ENCODE measurements at places on chromosomes 3 and 15.

- no peak for DNase-seq
These were observed 11.3 kb downstream of the SELENOS start for GRCh38 chr15:101266034-101266433.

DNA sequence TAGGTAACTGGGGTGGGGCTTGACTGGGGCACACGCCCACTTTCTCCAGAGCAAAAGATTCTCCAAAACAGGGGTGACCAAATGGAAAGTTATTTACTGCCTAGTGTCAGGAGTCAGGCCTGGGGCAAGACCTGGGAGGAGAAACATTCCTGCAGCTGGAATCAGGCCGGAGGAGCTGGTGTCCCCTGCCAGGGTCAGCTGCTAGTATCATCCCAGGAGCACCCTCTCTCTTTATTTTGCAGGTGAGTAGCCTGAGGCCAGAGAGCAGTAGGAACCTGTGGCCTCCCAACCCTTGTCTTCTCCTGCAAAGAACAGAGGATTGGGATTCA lies 32.9 kb downstream of the DNAJB8 start:
- no peak for DNase-seq

- no peak for DNase-seq
These were observed 435.9 kb downstream of the NR2F2 start for GRCh38 chr15:96766366-96766765.

GRCh38 chr3:66451766-66452165 lies 49.1 kb downstream of the LRIG1 start:
- no peak for DNase-seq

DNA sequence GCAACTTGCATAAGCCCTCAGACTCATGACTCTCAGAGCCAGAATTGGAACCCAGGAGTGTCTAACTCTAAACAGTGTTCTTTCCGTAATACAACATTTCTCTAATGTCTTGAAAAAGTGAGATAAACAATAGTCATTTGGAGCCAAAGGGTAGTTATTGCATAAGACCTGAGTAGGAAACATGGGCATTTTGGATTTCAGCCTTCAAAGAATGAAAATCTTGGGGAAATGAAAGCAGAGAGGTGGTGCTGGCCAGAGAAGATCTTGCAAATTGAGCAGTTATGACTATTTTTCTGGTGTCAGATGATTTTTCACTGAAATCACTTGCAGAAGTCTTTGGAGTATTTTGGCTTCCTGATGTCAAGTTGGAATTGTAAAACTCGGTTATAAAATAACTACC lies 379.4 kb downstream of the DIPK2A start:
- no peak for DNase-seq

DNA sequence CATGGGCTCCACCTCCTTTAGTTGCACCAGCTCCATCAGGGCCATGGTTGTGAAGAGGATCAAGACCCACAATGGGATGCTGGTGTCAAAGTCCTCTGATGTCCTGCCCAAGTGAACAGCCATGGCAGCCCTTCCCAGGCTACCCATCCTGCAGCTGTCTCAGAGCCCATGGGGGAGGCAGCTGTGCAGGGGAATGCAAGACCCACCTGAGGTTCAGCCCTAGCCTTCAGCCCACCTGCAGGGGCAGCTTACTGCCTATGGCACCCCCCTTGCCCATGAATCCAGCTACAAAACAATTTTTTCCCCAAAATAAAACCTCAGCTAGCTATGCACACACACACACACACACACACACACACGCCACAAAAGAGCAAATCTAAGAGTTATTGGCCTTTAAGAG lies 48.2 kb upstream of the POU1F1 start:
- no peak for DNase-seq

GRCh38 chr15:91561371-91562100 lies 292.0 kb upstream of the SLCO3A1 start:
- DNase-seq, result no peak

DNA sequence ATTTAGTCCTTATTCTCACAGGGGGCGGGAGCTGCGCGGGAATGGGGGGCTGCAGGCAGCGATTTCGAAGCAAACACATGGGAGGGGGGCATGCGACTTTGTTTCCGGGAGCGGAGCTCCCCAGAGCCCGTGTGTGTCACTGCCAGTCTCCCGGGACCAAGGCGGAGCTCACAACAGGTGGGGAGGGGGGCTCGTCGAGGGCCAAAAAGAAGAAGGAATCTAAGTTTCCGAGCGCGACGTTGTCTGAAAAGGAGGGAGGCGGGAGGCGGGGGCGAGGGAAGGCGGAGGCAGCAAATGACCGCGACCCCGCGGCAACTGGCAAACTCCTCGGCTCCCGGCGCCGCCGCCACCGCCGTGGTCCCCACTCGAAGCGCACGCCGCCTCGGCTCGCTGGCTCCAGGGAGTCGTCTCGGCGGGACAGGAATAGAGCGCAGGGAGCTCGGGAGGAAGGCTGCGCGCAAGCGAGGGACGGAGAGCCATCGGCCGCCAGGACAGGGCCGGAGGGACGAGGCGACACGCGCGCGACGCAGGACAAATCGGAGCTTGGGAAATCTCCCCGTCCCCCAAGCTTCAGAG lies 1.4 kb downstream of the FOXP1 start:
- DNase-seq, result no peak

DNA sequence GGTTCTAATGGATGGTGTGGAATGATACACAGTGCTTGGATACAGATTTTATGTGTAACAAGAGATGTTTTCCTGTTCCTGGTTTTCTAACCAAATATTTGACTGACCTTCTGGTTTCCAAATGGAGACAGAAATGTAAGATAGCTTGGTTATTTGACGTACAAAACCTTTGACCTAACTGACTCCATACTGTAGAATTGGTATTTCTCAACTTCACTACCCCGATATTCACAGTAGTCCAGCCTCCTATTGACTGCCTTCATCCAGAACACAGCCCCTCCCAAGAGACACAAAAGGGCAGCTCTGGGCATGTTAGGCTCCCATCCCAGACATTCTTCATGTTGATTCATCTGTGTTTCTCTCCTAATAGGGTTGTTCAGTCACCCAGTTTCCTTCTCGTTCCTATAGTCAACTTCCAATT lies 33.4 kb downstream of the MYO1E start:
- no peak for DNase-seq

- no peak for DNase-seq
These were observed 95.7 kb upstream of the IGSF10 start for GRCh38 chr3:151556596-151556995.

DNA sequence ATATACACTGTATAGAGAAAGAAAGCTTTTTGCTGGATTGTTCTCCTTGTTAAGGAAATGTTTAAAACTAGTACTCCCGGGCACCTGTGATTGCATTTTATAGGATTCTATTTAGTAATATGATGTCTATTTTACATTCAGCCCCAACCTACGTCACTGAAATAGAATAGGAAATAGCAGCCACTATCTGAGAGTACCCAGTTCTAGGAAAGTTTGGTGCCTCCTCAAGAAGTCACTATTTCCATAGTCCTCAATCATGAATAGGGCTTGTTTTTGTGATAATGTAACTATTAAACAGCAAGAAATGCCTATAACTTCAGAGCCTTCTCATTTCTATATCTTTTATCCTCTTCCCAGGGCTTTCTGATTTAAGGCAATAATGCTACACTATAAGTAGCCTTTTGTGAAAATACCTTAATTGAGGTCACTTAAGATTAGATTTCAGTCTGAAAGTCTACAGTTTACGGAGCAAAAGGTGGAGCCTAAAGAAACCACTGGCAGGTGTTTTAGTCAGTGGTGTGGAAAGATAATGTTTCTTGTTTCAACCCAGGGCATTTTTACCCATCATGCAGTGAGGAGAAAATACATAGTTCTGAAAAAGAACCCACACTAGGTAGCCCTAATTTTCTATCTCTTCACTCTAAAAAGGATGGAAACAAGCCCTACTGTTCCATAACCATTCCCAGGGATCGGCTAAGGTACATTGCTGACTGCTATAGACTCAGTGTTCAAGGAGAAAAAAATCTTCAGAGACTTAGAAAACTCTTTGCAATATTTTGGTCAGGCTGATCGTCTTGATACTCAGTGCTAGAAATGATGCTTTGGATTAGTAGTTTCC lies 38.7 kb downstream of the TIGIT start:
- no peak for DNase-seq

- no peak for DNase-seq
These were observed 565.1 kb downstream of the ZNF385D start for GRCh38 chr3:21185816-21186314.

All from T-helper 1 cell (primary cell).